Tongue (tissue), 3 donors: ENCODE measurements at places on chromosomes 13 and 19. TPM values are rescaled to one million over a fixed set of nuclear protein-coding genes. Genes with fewer than 3 reads are reported as not detected.

ZSCAN4 gene
- total RNA-seq = not detected

BRCA2 gene
- 4.8 TPM for total RNA-seq

ZBTB32 gene
- total RNA-seq = not detected

SPACA6 gene
- 6.9 TPM for total RNA-seq

PSG2 gene
- not detected for total RNA-seq

KANK3 gene
- 24.2 TPM for total RNA-seq

MCEMP1 gene
- not detected for total RNA-seq

CABP5 gene
- total RNA-seq = not detected

PLA2G4C gene
- total RNA-seq = 32.3 TPM

HSPB6 gene
- total RNA-seq = 152 TPM

CTU1 gene
- 6.1 TPM for total RNA-seq

KASH5 gene
- not detected for total RNA-seq

CEACAM19 gene
- 2.5 TPM for total RNA-seq

SOX1 gene
- total RNA-seq = not detected
